ENCODE measurements at places on chromosomes 13 and 19. TPM values are rescaled to one million over a fixed set of nuclear protein-coding genes. Genes with fewer than 3 reads are reported as not detected.

DNA sequence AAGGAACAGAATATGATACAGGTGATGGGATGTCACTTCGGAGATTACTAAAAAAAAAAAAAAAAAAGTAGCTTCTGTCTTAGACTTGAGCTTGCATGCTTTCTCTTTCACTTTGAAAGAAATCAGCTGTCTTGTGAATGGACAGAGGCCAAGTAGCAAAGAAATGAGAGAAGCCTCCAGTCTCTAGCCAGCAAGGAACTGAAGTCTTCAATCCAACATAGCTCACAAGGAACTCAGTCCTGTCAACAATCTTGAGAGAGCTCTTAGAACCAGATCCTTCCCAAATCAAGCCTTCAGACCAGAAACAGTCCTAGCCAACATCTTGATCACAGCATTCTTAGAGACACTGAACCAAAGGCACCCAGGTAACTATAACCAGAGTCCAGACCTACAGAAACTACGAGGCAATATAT, 7.7 kb downstream of the N4BP2L2 start:
- DNase-seq: no peak
- no peak overlapping the region for H3K4me3 ChIP-seq
- no peaks in the 10 kb centered on the region for H3K27me3 ChIP-seq
- H3K27ac ChIP-seq: peak overlapping the region; percentile 23
- H3K36me3 ChIP-seq: peaks cover 30% of the 10 kb centered on the region

DNA sequence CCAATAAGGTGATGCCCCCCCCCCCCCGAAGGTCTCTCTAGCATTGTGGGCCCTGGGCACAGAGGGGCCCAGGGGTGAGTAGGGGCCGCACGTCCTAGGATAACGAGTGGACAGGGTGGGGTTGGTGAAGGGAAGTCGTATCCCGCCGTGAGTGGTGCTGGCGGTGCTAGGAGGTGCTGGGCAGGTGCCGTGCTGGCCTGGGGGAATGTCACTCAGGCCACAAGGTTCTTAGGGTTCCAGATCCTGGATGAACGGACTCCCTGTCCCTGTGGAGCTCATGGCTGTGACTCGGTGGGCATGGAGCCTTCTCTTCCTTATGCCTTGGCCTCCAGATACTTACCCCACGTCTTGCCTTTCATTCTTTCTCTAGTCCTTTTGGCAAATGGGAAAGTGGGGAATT, 157.4 kb upstream of the SOX1 start:
- H3K4me1 ChIP-seq: peaks cover 6% of the 10 kb centered on the region
- H3K27me3 ChIP-seq: peaks cover 51% of the 10 kb centered on the region
- H3K36me3 ChIP-seq: no peaks in the 10 kb centered on the region
- H3K27ac ChIP-seq: no peak overlapping the region
- H3K4me3 ChIP-seq: no peak overlapping the region
- no peak for DNase-seq

DNA sequence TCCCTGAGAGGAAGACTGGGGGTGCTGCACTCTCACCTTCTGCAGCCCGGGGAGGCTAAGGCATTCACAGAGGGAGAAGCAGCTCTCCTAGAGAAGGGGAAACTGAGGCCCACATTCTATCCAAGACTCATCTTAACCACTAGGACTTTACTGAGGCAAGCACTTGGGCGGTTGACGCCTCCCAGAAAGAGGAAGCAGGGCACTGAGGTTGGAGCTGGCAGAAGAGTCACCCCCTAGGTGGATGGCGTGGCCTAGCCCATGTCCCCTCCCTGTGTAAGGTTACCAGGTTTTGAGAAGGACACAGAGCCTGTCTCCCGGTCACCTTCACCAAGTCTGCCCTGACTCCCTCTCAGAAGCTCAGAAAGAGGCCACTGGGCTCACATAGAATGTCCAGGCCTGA, 2.7 kb downstream of the S1PR2 start:
- no peaks in the 10 kb centered on the region for H3K27me3 ChIP-seq
- no peak overlapping the region for H3K4me3 ChIP-seq
- peaks cover 6% of the 10 kb centered on the region for H3K36me3 ChIP-seq
- H3K4me1 ChIP-seq: peaks cover 16% of the 10 kb centered on the region
- no peak for DNase-seq

Gene TMIGD2
- not detected for total RNA-seq

DNA sequence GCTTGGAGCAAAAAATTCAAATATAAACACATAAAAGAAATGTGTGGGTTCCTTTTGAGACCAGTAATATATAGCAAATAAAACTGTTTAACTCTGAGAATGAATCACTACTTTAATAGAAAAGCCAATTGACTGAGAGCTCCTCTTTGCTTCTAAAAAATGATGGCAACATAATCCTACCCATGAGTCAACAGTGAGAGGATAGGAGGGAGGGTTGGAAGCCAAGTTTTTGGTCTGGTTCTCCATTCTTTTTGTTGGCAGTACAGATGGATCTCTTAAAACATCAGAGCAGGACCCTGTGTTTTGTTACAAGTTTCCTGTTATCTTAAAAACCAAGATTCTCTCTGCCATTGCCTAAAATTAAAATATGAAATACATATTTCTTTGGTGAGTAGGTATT, 50.0 kb upstream of the POSTN start:
- H3K36me3 ChIP-seq: no peaks in the 10 kb centered on the region
- H3K27ac ChIP-seq: peak overlapping the region; percentile 34
- H3K4me1 ChIP-seq: peaks cover 33% of the 10 kb centered on the region
- no peaks in the 10 kb centered on the region for H3K27me3 ChIP-seq

Gene ZNF562
- total RNA-seq: 27.0 TPM

- peaks cover 42% of the 10 kb centered on the region for H3K27me3 ChIP-seq
- peaks cover 4% of the 10 kb centered on the region for H3K4me1 ChIP-seq
- DNase-seq: no peak
- no peak overlapping the region for H3K27ac ChIP-seq
- no peaks in the 10 kb centered on the region for H3K36me3 ChIP-seq
These were observed 16.1 kb downstream of the LGALS16 start for GRCh38 chr19:39671739-39672363.

DNA sequence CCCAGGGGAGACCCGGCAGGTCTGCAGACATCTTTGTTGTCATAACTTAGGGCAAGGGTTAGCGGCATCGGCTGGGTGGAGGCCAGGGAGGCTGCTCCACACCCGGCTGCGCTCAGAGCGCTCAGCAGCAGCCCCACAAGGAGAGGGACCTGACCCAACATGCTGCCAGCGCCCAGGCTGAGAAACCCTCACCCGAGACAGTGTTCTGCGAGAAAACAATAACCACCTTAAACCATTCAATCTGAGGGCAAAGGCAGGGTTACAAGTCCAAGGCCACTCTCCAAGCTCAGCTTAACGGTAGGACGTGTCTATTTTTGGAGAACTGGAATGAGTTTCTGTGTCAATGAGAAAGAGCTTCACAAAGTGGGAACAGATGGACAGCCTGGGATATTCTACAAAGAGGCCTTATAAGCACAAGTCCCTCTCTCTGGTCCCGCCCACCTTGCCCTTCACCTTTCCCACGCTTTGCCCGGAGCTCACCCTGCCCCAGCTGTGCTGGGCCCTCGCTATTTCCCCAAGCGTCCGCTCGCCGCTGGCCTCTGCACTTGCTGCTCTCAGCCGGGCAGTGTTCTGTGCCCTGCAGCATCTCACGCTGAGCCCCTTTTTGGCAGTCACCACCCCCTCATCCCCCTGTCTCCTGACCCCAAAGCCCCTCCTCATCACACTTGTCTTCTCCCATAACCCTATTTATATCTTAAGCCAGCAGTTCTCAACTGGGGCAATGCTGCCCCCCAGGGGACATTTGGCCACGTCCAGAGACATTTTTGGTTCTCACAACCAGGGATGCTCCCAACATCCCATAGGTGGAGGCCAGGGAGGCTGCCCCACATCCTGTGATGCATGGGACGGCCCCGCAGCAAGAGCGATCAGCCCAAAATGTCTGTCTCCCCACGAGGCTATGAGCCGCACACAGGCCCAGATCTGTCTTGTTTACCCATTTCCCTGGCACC, 17.6 kb downstream of the PPP1R12C start:
- peaks cover 20% of the 10 kb centered on the region for H3K36me3 ChIP-seq
- no peaks in the 10 kb centered on the region for H3K4me1 ChIP-seq
- no peak overlapping the region for H3K4me3 ChIP-seq
- DNase-seq: no peak
- no peak overlapping the region for H3K27ac ChIP-seq

GRCh38 chr19:50300814-50301606, 28.2 kb downstream of the KCNC3 start:
- no peak overlapping the region for H3K27ac ChIP-seq
- H3K27me3 ChIP-seq: peaks cover 10% of the 10 kb centered on the region
- H3K36me3 ChIP-seq: peaks cover 17% of the 10 kb centered on the region

GRCh38 chr19:29172302-29172701, 40.6 kb downstream of the UQCRFS1 start:
- DNase-seq: no peak
- H3K4me1 ChIP-seq: no peaks in the 10 kb centered on the region
- H3K27ac ChIP-seq: no peak overlapping the region
- H3K36me3 ChIP-seq: peaks cover 1% of the 10 kb centered on the region
- no peak overlapping the region for H3K4me3 ChIP-seq
- no peaks in the 10 kb centered on the region for H3K27me3 ChIP-seq

DNA sequence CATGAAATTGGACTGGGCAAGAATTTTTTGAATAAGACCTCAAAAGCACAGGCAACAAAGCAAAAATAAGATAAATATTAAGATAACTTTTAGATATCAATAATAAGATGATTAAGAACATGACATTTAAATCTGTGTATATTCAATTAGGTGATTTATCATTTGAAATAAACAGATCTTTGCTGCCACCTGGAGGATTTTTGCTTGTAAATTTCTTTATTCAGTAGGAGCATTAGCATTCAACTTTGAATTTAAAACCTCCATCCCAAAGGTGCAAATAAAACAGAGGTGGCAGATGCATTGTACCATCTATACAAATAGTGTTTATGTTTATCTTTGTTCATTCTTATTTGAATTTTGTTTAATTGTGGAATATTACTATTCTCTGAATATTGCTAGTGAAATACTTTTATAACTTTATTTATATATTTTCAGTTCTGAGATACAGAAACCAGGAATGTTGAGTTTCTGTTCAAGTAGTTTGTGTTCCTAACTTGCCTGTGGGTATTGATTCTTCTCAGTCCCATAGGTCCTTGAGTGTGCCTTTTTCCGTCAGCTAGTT, 20.9 kb downstream of the COG6 start:
- no peak for DNase-seq
- H3K36me3 ChIP-seq: peaks cover 32% of the 10 kb centered on the region
- H3K27me3 ChIP-seq: no peaks in the 10 kb centered on the region
- H3K4me3 ChIP-seq: no peak overlapping the region

DNA sequence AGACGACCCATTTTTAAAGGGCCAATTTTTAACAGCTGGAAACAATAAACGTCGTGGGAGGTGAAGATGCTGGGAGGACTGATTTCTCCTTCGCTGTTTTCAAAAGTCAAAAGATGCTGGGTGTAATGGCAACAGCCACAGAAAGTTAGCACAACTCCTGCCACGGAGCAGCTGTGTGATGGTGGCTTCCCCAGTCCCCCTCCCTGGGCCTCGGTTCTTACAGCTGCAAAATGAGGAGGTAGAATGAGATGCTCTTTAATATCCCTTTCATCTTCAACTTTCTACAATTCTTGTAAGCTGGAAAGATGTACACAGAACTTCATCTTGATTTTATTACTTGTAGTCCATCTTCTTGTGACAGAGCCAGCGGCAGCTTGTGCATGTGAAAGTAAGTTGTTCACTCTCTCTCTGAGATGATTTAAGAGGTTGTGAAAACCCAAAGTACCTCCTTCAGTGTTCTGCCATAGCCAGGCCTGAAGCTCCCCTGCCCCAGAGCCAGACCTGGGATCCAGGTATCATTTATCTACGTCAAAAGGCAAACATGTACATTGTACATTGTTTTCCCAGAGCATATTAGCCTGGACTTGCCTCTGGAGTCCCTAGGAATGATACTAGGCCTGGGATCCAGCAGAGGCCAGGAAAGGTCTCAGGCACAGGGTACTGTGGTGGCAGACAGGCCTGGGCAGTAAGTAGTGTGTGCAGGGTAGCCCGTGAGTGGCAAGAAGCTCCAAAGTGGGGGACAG, 3.4 kb upstream of the UBE2L5 start:
- H3K4me3 ChIP-seq: no peak overlapping the region
- no peaks in the 10 kb centered on the region for H3K36me3 ChIP-seq
- no peak for DNase-seq
- peaks cover 23% of the 10 kb centered on the region for H3K4me1 ChIP-seq
- H3K27ac ChIP-seq: no peak overlapping the region
- H3K27me3 ChIP-seq: peaks cover 9% of the 10 kb centered on the region

Gene CRLF1
- total RNA-seq: 1.0 TPM

DNA sequence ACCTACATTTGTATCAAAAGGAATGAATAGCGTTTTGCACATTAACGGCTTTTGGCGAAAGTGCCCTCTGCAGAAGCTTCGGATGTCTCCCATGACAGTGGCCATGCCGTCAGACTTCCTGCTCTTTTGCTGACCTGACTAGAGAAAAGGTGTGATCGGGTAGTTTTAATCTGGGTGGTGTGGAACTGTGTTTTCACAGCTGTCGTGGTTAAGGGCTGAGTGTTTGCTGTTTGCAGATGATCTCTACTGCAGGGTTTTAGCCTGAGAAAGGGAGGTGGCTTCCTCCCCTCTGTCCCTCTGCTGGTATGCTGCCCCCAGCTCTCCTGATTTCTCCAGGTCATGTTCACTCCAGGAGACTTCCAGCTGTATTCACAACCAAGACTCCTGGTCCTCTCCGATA, 22.4 kb downstream of the ZNF71 start:
- no peaks in the 10 kb centered on the region for H3K27me3 ChIP-seq
- DNase-seq: no peak
- no peak overlapping the region for H3K4me3 ChIP-seq

- peaks cover 20% of the 10 kb centered on the region for H3K36me3 ChIP-seq
- H3K4me1 ChIP-seq: no peaks in the 10 kb centered on the region
- no peak for DNase-seq
- H3K27me3 ChIP-seq: no peaks in the 10 kb centered on the region
- H3K27ac ChIP-seq: no peak overlapping the region
- no peak overlapping the region for H3K4me3 ChIP-seq
These were observed 31.4 kb downstream of the DHX34 start for GRCh38 chr19:47380559-47380958.

DNA sequence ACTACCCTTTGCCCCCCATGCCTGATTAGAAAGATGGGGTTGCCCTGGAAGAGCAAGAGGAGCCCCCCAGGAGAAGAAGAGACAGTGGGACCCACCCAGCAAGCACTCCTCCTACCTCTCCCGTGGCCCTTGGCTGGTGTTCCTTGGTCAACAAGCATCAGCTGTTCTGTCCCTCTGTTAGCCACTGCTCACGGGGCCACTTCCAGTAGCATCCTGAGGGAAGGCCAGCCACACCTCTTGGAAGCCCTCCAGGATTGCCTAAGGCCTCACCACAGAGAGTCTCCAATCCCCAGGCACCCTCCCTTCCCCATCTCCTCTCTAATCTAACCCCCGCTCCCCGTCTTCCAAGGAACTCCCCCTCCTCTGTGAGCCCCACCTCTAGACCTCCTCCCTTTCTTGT, 15.1 kb upstream of the DPP9 start:
- peaks cover 31% of the 10 kb centered on the region for H3K27me3 ChIP-seq
- H3K36me3 ChIP-seq: no peaks in the 10 kb centered on the region
- no peak overlapping the region for H3K4me3 ChIP-seq
- DNase-seq: no peak

Data from mesothelial cell of epicardium (in vitro differentiated cells).